Stimulated activated CD4-positive, alpha-beta T cell treated with anti-CD3 and anti-CD28 coated beads, Interleukin-1b, Interleukin-23, amount 100 ng/mL, for 24 hours (primary cell): ENCODE measurements at places on chromosomes 2 and 18.

DNA sequence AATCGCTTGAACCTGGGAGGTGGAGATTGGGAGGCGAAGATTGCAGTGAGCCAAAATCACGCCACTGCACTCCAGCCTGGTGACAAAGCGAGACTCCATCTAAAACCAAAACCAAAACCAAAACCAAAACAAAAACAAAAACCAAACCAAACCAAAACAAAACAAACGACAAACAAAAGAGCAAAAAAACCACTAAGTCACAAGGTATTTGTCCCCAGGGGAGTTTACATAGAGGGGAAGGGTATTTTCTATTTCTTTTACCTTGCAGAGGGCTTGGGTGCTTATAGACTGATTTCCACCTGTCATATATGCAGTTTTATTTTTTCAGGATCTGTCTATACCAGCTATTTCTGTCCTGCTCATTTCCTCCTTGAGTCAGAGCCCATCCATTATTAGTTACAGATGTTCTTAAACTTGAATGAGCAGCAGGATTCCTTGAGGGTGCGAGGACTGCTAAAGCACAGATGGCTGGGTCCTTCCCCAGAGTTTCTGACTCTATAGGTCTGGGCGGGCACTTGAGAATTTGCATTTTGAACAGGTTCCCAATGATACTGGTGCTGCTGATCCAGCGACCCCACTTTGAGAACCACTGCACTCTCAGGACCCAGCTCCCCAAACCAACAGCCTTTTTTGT, 102.2 kb upstream of the UXS1 start:
- DNase-seq: no peak

GRCh38 chr2:206069417-206069816, 16.6 kb downstream of the INO80D start:
- DNase-seq: no peak

- no peak for DNase-seq
Observed at GRCh38 chr2:18380321-18380720, 180.1 kb downstream of the RDH14 start.

DNA sequence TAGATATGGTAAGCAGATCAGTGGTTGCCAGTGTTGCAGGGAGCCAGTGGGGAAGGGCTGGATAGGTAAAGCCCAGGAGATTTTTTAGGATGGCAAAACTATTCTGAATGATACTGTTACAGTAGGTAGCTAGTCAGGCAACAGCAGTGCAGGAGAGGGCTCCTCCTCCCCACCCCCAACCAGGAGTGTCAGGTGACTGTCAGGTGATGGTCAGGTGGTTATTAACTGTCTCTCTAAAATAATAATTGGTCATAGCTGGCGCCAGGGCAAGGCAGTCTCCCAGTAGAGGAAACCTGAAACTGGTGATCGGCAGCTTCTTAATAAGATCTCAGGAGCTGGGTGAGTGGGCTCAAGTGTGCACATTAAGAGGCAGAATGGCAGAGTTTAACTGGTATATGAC, 201.6 kb upstream of the PARD3B start:
- no peak for DNase-seq

- no peak for DNase-seq
Observed at GRCh38 chr2:8151888-8152287, 530.0 kb upstream of the ID2 start.

DNA sequence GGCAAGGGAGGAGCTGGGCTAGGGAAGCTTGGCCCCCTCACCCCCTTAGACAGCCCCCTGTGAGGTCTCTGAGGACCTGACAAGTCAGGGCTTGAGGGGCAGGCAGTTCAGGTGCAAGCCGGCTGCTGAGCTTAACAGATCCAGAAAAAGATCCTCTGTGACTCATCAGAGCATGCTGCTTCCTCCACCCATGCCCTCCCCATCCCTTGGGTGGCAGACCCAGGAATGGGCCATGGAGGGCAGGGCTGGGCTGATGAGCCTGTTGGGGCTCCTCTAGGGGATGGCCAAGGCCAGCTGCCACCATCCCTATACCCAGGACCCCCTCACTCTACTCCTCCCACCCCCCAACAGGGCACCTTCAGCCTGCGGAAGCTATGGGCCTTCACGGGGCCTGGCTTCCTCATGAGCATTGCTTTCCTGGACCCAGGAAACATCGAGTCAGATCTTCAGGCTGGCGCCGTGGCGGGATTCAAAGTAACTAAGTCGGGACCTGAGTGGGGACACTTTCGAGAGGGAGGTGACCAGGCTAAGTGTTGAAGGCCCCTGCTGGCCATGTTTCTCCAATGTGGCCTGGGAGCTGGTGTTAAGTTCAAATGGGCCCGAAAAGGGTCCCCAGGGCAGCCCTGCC, 1.9 kb downstream of the SLC11A1 start:
- no peak for DNase-seq

DNA sequence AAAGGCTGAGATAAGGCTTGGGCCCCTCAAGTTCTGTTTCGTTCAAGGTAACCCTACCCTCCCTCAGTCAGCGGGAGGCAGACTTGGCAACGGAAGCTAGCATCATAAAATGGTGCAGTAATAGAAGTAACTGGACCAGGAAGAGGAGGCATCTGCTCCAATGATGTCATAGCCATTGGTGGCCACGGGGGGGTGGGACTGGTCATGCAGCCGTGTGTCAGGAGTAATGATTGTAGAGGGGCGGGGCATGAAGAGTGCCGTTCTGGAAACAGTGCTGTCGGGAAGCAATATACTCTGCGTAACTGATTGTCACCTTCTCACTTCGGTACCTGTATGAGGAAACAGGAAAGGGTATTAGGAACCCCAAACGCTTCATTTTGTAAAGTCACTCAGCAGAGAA, 6.9 kb upstream of the POLR2D start:
- DNase-seq: no peak

DNA sequence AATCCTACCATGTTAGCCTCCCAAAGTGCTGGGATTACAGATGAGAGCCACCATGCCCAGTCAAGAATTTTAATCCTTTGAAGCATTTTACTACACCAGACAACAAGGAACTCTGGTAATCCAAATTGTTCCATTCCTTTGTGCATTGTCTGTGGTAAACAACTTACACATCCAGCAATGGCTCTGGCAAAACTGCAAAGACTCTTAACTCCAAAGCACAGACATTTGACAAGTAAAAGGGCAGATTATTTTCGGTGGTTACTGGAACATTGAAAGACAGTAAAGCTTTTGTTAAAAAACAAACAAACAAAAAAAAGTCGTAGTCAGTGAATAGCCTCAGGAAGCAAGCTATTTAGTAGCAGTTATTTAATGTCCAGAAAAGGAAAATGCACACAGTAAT, 33.2 kb upstream of the RMND5A start:
- no peak for DNase-seq

DNA sequence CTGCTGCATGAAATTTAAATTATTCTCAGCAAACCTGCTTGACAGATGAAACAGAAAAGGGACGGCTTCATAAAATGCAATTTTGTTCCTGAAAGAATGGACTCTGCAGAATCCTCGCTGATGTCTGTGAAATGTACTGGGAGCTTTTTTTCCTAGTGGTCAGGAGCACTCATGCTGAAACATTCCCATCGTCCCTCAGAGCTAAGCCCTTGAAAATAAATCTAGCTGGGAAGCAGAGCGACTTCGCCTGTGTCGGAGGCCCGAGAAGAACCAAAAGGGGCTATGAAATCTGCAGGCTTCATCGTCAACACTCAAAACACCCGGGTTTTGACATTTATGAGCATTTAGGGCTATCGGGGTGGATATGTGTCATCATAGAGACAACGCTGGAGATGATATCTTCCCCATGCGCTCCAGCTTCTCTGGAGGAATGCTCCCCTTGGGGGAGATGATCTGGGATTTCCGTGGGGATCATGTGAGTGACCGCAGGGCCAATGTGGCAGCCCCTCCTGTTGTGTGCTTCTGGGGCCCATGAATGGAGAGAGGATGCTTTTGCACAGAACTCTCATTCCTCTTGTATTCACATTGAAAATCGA, 182.3 kb downstream of the KLHL29 start:
- DNase-seq: no peak

DNA sequence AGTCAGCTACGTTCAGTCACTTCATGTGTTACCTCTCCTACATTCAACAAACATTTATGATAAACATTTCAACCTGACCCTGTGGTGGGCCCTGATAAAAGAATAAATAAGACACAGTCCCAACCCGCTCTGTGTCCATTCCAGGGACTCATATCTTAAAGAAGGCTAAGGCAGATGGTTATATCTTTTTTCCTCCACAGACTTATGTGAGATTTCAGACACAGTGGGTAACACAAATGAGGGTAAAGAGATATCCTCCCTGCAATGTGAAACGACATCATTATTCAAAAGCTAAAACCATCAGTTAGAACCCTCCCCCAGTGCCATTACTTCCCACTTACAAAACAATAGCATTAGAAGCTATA, 11.1 kb upstream of the HNRNPLL start:
- no peak for DNase-seq

DNA sequence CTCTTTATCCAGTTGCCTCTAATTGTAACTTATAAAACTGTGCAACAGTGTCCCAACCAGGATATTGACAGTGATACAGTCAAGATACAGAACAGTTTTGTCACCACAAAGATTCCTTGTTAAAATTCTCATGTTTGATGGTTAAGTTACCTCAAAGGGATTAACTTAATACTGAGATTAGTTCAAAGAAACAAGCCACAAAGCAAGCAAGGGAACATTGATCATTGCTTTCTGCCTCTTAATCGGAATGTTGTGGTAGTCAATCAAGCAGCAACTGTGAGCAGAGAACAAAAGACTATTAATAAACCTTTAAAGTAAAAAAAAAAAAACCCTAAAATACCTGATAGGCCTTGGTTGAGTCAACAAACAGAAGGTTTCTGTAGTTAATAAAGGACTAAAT, 352.3 kb downstream of the PARD3B start:
- DNase-seq: no peak

GRCh38 chr18:30828700-30829099, 213.8 kb downstream of the DSC3 start:
- no peak for DNase-seq

- no peak for DNase-seq
Observed at GRCh38 chr2:88210132-88211002, 40.2 kb downstream of the THNSL2 start.

GRCh38 chr18:79816981-79817606, 19.4 kb downstream of the KCNG2 start:
- DNase-seq: no peak
